Stimulated activated CD8-positive, alpha-beta memory T cell treated with anti-CD3 and anti-CD28 coated beads, Interleukin-7, amount 100 ng/mL, for 4 hours (primary cell): ENCODE measurements at places on chromosomes 7 and 10.

- DNase-seq = peak; percentile 16
Observed at GRCh38 chr7:90119178-90119971, 34.9 kb upstream of the STEAP1 start.

DNA sequence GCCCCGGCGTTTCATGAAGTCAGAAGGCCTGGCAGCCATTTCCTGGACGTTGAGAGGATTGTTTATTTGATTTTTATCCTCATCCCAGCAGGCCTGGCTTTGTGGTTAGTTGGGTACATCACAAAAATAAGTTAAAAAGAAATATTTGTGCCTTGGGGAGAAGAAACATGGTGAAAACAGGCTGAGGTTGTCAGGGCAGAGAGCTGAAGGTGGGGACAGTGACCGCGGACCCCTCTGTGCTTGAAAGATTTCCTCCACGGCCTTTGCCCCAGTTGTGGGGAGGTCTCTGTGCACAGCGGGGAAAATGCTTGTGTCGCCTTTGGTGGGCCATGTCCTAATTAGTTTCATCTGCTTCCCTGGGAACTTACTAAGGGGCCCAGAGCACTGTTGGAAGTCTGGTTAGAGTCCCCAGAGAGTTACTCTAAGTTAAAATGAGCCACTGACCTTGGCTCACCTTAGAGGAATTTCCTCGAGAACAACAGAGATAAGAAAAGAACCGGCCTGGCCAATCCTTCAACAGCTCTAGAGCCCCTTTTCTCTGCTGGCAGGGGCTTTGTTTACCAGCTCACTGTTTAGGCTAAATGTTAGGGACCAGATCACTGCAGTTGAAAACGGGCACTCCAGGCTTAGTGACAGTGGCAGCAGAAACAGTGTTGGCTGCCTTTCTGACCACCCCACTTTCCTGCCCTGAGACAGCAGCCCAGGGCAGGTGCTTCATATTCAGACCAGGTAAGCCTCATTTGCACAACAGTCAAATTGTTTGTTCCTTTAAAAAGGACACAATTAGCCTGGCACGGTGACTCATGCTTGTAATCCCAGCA lies 37.9 kb downstream of the CRCP start:
- DNase-seq = no peak

- no peak for DNase-seq
Observed at GRCh38 chr10:86372784-86373239, 6.2 kb upstream of the GRID1 start.

DNA sequence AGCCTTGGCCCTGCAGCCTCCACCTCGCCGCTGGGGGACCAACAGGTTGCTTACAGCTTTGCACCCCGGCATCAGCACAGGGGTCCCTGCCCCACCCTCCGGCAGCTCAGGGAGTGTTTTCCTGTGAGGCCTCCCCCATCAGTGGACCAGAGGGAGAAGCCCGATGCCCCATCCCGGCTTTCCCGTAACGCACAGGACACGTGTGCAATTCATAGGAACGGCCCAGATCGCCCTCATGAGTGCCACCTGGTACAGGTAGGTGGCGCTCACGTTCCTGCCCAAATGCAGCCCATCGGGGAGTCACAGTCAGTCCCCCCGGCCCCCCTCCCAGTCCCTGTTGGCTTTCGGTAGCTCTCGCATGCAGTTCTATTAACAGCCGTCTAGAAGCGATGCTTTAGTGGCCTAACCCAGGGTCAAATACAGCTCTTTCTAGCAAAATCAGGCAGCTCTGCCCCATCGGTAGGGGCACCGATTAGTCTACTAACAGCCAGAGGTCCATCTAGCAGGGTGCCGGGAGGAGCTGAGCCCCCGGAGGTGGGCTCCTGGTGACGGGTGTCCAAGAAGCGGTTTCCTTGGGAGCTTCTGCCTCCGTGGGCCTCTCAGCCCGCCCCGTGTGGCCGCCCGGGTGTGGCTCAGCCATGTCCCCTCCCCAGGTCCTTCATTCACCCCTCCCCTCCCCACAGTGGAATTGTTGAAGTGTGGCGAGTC lies 48.4 kb upstream of the GTF2IRD1 start:
- no peak for DNase-seq

DNA sequence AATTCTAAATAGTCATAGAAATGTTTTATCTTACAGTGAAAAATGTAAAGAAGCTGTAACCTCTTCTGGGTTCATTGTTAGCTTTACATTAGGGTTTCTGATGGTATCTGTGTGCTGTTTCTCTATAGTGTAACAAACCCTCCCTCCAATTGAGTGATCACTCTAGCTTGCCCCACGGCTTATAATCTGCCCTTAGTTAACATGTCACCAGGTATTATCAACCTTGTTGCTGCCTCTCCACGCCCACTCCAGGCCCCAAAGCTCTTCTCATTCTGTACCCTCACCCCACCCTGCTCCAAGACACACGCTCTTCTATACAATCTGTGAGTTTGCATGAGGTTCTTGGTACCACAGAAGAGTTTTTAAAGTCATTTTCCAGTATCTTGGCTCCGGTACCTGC lies 139.4 kb downstream of the ARID5B start:
- no peak for DNase-seq

DNA sequence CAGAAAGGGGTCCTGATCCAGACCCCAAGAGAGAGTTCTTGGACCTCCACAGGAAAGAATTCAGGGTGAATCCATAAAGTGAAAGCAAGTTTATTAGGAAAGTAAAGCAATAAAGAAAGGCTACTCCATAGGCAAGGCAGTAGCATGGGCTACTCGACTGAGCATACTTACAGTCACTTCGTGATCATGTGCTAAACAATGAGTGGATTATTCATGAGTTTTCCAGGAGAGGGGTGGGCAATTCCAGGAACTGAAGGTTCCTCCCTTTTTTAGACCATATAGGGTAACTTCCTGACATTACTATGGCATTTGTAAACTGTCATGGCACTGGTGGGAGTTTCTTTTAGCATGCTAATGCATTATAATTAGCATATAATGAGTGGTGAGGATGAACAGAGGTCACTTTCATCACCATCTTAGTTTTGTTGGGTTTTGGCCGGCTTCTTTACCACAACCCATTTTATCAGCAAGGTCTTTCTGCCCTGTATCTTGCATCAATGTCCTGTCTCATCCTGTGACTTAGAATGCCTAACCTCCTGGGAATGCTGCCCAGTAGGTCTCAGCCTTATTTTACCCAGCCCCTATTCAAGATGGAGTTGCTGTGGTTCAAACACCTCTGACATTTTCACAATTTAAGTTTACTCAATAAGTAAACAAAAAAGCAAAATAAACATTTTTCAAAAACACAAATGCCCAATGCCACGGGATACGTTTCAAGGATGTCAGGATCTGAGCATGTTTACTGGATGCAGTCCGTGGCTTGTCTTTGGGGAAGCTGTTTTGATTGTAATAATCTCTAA lies 37.0 kb downstream of the ALOX5 start:
- no peak for DNase-seq

DNA sequence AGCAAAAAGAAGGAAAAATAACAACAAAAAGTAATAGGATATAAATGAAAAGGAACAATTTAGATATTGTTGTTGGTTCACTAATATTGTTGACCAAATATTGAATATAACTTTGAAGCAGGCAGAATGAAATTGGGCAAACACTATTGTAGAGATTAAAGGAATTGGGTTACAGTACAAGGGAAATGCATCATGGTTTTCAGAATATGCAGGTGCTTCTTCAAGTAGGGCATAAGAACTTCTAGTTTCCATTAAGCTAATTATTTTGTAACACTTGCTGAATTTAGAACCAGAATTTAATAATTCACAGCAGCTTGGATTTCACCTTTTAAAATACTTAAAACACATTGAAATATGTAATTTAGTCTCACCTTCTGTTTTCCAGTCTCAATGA lies 36.5 kb downstream of the RPA3 start:
- no peak for DNase-seq

- DNase-seq = no peak
Observed at GRCh38 chr7:105776068-105776790, 100.2 kb downstream of the ATXN7L1 start.

- no peak for DNase-seq
Observed at GRCh38 chr10:65358565-65358964, 1567.3 kb upstream of the LRRTM3 start.

DNA sequence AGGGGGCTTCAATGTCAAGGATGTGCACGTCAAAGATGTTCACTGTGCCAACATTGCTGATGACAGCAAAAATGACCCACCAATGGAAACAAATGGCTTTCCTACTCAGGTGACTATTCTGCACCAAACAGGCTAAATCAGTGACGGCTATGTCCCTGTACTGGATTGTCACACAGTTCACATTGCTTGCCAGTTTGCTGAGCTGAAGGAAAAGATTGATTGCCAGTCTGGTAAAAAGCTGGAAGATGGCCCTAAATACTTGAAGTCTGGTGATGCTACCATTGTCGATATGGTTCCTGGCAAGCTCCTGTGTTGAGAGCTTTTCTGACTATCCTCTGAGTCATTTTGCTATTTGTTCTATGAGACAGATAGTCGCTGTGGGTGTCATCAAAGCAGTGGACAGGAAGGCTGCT lies 202.2 kb upstream of the ETV1 start:
- DNase-seq = no peak

DNA sequence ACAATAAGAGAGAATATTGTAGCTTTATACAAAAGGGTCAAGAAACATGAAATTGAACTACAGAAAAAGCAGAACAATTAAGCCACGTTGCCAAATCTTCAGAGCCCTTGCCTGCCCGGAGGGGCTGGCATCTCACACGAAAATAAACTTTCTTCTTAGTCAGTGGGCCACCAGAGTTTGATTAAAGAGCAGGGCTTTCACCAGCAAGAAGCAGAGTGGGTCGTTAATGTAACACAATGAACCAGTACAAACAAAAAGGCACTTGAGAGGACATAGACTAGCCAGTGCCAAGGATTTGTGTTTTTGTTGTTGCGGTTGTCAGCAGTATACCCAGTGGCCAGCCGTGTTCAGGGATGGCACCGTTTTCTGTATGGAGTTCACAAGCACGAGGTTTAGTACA lies 155.4 kb downstream of the NRP1 start:
- no peak for DNase-seq

GRCh38 chr10:28125701-28126100 lies 126.8 kb upstream of the ODAD2 start:
- no peak for DNase-seq

DNA sequence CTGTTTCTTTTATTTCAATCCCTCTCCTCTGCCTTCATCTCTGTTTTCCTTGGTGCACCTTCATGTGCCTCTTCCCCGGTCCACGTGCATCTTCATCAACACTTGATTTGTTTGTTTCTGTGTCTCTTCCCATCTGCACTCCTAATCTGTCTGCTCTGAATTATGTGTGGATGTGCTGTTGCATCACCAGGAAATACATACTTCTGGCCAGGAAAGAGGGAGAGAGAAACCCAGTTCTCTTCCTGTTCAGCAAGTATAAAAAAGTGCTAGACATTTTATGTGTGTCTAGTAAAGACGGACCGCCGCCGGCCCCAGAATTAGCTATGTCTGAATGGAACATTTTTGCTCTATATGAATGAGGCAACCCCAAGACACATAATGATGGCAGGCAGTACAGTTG lies 93.8 kb downstream of the CALD1 start:
- no peak for DNase-seq

GRCh38 chr7:150371996-150372270 lies 3.3 kb downstream of the REPIN1 start:
- no peak for DNase-seq

DNA sequence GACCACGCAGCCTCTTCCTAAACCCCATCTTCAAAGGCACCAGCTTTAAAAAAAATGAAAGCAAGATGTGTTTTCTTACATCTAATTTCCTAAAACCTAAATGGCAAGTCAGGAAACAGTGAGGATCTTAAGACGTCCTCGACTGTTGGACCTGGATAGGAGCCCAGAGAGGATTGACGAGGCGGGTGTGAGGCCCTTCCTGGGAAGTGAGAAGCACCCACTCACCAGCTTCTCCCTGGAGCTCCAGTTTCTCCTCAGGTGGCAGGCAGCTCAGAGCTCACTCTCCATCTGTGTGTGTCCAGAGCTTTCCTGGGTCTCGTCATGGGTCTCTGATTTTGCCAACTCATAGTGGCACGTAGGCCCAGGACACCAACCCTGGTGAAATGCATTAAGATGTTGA lies 614.0 kb upstream of the AUTS2 start:
- no peak for DNase-seq

DNA sequence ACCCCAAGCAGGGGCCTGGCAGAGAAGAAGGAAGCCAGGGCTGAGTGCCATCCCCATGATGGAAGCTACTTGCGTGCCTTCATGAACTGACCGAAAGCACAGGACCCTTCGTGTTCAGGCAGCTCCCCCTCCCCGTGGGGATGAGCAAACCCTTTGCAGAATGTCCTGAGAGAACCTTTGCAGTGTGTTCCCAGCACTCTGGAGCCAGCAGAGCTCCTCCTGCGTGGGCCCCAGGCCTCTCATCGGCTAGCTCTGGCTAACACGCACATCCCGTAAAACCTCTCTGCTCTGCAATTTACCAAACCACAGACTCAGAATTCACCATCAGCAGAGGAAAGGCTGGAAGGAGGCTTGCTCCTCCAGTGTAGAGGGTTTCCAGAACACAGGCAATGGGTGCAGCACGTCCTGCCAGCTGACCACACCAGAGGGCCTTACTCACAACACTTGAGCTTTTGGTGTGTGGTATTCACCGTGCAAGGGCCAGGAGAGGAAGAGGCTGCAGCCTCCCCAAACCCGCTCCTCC lies 3.1 kb downstream of the SH3PXD2A start:
- DNase-seq = no peak

- DNase-seq = no peak
Observed at GRCh38 chr7:2689951-2690705, 2.1 kb downstream of the AMZ1 start.

- DNase-seq = no peak
Observed at GRCh38 chr7:22482503-22482902, 17.5 kb downstream of the STEAP1B start.

DNA sequence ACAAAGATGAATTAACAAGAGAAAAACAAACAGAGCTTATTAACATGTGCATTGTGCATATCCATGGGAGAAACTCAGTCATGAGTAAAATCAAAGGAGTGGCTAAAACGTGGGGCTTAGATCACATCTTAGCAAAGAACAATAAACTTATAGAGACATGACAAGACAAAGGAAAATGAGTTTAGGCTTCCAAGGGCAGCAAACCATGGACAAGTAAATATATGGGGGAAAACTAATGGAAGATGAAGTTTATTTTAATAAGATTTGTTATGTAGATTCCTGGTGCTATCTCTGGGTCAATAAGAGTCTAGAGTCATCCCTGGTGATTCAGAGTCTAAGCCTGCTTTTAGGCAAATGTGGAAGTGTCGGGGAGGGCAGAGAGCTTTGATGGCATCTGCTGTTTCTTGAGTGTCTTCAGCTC lies 87.2 kb upstream of the PLPP4 start:
- DNase-seq = no peak
